Common myeloid progenitor, CD34-positive (primary cell): ENCODE measurements at places on chromosomes 3 and 15.

DNA sequence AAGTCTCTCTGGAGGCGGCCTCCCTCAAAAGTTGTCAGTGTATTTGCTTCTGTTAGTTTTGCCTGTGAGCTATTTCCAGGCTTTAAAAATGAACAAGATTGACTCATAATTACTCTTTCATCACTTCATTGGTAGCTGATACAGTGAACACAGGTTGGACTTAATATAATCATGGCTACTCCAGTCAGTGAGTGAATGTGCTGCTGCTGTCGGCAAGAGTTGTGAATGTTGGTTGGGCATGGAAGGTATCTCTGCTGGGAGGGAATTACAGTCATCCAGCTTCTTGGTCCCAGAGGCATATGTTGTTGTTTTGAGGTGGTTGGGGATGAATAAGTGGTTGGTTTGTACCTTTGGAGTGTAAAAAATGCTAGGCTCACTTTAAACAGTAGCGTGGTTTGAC is 11.5 kb downstream of the TCF12 start:
- DNase-seq = no peak

GRCh38 chr3:197687570-197687969 is 49.1 kb downstream of the RUBCN start:
- no peak for DNase-seq

DNA sequence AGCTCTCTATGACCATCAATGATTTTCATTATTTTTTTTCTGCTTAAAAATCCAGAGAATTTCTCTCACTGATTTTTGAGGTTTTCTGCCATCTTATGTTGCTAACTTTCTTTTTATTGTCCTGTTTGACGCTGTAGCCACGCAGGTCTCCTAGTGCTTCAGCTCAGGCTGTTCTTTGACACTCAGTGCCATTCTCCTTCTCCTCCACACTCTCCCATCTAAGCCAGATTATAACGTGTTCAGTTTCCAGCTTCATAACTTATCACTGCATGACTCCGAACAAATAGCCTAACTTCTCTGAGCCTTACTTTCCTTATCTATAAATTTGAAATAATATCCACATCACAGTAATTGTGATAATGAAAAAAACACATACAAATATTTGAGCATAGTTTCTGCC is 22.8 kb upstream of the ST3GAL6 start:
- DNase-seq = no peak

- DNase-seq = no peak
Observed at GRCh38 chr3:64884536-64884935, 196.7 kb upstream of the ADAMTS9 start.

GRCh38 chr3:42067326-42067725 is 23.8 kb upstream of the TRAK1 start:
- peak; percentile 86 for DNase-seq

GRCh38 chr15:91861223-91861622 is 7.7 kb downstream of the SLCO3A1 start:
- peak; percentile 87 for DNase-seq

DNA sequence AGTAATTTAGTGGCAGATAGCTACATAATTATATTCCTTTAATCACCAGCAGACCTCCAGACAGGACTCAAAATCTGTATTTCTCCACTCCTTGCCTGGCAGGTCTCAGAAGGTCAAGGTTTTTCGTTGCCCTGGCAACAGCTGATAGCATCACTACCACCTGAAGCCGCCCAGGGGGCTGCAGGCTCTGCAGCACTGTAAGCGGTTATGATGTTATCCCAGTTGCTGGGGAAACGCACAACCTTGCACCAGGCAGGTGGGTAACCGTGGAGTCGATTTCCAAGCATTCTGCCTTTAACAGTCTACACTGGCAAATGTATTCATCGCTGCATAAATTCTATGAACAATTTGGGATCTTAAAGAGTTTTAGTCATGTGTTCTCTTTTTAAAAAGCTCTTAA is 756.3 kb downstream of the NTRK3 start:
- no peak for DNase-seq

GRCh38 chr3:168914662-168915061 is 748.9 kb downstream of the MECOM start:
- DNase-seq = no peak

DNA sequence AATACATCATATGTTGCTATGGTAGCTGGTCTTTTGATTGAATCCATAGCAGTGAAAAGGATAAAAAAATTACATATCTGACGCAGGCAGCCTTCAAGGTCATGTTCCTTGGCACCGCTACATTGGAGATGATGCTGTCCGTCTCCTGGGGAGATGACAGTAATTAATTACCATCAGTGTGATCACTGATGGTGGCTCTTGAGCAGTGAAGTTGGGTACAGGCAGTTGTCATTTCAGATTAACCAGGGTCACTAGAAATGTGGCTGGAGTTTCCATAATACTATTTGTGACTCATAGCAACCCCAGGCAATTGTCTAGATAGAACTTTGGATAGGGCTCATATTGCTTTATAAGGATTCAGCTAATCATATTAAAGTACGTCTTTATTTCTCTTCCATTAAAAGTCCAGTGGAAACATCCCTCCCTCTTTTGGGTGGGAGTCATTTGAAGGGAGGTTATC is 136.3 kb downstream of the THSD4 start:
- DNase-seq = no peak

DNA sequence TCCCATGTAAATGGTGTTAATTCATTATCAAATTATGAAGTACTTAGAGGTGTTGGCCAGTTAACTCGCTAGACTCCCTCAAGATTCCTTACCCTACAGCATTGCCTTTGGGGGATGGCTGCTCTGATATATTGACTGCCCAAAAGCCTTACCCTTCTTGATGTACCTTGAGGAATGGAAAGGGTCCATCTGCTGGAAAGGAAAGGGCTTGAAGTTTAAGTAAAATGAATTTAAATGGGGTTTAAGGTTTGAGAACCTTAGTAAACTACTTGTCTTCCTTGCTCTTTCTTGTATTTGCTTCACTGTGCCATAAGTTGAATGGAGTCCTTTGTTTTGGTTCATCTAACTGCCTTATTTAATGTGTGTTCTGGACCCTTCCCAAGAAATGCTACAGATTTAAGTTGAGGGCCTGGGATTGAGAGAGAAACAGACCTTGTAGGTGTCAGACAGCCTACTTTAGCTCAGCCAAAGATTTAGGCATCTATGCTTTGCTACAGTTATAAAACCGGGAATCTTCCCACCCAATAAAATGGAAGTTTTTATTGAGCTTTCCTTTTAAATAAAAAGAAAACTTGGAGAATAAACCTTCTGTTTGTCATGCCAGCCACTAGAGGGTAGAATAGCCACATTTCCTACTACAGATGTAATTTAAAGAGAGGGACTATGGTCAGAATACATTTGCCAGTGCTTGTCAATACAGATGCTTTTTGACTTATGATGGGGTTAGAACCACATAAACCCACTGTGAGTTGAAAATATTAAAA is 25.3 kb downstream of the CMSS1 start:
- peak; percentile 54 for DNase-seq
